ENCODE measurements at places on chromosomes 6 and 20.
A peak's percentile ranks its signal among the peaks of the same experiment; 100 is the strongest.

GRCh38 chr6:74018825-74019224 lies 322.8 kb downstream of the CD109 start:
- no peak for DNase-seq

DNA sequence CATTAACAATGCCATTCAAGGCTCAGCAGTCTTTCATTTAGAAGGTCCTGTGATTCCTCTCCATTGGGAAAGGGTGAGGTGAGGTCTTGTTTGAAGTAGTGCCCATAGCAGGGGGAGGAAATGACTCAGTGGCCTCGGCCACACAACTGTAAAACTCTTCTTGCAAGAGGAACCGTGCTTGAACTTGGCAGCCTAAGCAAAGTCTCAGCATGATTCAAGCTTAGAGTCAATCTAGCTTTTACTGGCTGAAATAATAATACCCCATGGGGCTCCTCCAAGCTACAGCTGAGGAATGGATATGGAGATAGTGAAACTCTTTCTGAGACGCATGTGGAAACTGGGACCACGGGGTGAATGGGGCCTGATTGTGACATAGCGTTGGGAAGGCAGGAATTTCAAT lies 428.2 kb downstream of the BMP2 start:
- DNase-seq, result no peak

DNA sequence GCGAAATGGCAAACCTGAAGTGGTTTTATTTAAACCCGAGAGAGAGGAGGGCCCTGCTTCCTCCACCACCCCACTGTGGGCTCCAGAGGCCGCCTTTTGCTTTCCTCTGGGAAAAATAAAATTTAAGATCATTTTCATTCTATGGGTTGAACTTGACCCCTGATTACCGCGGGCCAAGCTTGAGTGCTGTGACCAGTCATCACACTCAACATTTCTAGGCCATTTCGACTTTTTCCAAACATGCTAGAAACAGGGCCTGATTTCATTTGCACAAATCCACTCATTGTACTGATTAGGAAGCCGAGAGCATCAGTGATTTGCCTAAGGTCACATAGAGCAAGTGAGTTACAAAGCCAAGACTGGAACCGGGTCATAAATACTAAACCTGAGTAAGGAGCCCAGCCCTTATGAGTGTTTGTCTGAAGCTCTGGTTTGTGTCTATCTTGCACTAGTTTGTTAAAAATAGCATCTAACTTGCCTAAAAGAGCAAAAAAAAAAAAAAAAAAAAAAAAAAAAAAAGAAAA lies 179.7 kb downstream of the DLL1 start:
- no peak for DNase-seq

DNA sequence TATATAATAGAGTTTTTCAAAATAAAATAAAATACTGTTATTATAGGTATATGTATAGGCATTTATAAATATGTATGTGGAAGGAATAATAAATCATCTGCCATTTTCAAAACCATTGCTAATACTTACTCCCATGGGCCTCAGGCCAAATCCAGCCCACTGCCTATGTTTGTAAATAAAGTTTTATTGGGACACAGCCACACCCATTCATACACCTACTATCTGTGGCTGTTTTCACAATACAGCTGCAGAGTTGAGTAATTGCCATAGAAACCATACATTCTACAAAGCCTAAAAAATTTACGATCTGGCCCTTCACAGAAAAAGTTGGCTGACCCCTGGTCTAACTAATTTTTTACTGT lies 9.5 kb downstream of the ALDH5A1 start:
- no peak for DNase-seq

DNA sequence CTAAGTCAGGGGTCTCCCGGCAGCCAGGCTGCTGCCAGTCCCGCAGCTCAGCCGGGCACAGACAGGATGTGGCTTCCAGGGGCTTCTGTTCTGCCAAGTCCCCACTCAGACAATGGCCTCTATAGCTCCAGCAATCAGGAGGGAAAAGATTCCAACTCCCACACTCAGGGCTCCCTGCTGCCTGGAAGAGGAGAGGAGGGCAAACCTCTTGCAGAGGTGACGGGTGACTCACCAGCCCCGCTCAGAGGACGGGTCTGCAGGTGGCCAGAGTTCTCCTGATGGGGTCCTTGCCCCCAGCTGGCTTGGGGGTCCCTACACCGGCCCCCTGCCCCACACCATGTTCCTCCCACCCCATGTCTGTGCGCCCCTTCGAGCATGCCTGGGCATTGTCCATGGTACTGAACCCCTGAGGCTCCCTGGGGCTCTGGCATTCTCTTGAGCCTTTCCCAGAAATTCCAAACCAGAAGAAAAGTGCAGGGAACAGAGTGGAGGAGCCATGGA lies 32.6 kb downstream of the NTSR1 start:
- DNase-seq, result peak; percentile 35

- DNase-seq, result no peak
Observed at GRCh38 chr6:151436802-151437201, 15.1 kb downstream of the RMND1 start.

DNA sequence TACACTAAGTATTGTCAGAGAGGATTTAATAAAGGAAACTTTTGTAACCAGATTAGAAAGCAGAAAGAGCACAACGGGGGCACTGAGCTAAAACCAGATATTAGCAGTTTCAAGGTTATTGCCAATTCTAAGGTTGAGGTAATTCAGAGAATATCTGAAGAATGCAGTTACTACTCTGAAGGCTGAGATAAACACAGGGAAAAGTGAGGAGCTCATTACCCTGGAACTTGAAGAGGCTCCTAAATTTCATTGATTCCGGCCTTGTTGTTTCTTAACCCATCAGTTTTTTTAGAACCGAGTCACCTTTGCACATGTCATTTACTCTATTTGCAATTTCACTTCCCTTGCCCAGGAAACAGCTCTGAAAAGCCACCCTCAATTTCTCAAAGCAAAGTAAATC lies 72.4 kb upstream of the BTBD3 start:
- no peak for DNase-seq

DNA sequence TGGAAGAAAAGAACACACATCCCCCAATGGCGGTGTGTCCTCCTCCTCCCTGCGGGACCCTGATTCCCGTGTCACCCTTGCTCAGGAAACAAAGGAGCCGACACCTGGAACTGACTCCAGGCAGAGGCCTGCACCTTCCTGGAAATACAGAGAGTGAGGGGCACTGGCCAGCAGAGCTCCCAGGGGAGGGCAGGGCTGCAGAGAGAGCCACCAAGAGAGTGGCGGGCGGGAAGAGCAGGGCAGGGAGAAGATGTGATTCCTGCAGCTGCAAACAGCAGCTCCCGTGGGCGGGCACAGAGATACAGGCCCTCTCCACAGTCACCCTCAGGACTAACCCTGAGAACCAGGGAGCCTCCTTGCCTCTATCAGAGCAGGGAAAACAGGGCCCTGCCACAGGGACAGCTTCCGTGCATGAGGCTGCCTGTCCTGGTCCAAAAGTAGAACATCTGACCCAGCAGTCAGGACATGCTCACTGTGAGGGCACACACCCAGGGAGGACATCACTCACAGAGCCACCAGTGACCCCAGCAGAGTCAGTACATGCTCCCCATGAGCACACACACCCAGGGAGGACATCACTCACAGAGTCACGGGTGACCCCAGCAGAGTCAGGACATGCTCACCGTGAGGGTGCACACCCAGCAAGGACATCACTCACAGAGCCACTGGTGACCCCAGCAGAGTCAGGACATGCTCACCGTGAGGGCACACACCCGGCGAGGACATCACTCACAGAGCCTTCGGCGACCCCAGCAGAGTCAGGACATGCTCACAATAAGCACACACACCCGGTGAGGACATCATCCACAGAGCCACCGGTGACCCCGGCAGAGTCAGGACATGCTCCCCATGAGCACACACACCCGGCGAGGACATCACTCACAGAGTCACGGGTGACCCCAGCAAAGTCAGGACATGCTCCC lies 193.1 kb downstream of the DLL1 start:
- DNase-seq, result no peak

GRCh38 chr6:43035495-43036194 lies 14.2 kb downstream of the RRP36 start:
- no peak for DNase-seq

- no peak for DNase-seq
Observed at GRCh38 chr20:50595988-50596693, 86.0 kb downstream of the PTPN1 start.

DNA sequence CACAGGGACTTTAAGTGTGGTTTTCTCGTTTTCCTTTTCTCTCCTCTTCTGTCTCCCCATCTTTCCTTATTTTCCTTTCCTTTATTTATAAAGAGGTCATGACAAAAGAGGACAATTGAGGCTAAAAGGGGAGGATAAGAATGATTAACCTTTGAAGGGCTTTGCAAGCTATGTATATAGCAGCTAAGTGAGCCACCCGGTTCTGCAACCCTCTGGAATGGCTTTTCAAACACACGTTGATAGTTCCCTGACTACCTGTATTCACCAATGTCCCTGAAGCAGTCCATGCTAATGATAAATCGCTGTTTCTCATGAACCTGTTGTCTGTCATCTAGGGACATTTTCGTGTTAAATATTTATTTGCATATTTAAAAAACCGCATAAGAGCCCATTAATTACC lies 124.4 kb upstream of the RALGAPA2 start:
- DNase-seq, result no peak

GRCh38 chr20:54127855-54128574 lies 45.8 kb downstream of the CYP24A1 start:
- DNase-seq, result no peak

DNA sequence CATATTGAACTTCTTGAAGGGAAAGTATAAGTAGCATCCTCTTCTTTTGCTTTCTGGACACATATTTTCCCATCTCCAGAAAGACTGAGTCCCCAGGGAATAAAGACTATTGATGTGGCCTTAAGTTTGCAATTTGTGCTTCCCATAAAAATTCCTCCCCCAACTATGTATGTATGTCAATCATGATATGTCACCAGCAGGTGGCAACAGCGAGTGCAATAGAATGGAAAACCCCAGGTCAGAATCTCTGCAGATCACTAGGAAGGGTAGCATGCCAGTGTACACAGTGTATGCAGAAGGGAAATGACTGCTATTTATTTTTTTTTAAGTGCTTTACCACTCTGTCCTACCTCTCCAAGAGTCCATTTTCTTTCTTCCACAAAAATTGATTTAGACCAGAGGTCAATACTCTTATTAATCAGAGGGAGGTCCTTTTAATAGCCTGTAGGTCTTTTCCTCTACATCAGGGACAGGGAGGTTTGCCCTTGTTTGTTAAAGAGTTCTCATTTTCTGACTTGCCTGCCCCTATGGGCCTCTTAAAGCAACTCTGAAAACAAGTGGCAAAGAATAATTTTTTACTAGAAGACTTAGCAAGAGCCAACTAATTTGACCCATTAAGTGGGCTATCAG lies 61.4 kb downstream of the BMP2 start:
- DNase-seq, result no peak

Data from CD4-positive, alpha-beta T cell treated with Interleukin-6 for 4 hours (primary cell).